ENCODE measurements at places on chromosomes 1 and 21.

GRCh38 chr1:213899413-213899812 lies 88.4 kb upstream of the PROX1 start:
- DNase-seq = no peak

DNA sequence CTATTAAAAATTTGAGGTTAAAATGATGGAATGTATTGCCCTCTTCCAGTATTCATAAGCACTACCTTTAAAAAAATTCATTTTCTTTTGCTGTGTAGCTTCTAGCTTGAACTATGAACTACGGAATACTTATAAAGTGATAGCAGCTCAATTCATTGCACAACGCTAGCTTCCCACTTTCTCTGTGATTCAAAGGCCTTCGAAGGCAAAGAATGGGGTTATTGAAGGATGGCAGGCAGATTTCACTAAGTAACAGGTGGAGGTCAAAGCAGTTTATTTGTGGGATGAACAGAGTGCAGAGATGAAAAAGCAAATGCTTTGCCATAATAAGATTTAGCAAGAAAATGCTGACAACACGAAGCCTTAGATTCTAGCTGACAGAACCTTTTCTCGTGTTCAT lies 290.6 kb downstream of the NFIA start:
- DNase-seq = no peak

DNA sequence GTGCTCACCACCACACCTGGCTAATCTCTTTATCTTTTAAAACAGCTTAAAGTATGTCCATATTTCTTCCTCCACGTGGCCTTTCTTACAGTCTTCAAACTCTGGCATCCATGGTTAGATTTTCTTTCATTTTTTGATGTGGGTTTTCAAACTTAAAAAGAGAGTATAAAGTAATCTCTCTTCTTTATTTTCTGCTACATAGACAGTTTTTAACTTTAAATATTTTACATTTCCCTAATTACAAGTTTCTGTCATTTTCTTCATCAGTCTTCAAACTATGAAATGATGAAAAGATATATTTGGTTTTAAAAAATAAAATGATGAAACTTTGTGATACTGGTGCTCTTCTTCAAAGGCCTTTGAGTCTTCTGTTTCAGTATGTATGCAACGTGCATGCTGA lies 143.5 kb upstream of the ESRRG start:
- no peak for DNase-seq

GRCh38 chr21:15462092-15462491 lies 267.7 kb upstream of the USP25 start:
- no peak for DNase-seq

GRCh38 chr1:56774067-56774609 lies 45.1 kb downstream of the FYB2 start:
- no peak for DNase-seq

DNA sequence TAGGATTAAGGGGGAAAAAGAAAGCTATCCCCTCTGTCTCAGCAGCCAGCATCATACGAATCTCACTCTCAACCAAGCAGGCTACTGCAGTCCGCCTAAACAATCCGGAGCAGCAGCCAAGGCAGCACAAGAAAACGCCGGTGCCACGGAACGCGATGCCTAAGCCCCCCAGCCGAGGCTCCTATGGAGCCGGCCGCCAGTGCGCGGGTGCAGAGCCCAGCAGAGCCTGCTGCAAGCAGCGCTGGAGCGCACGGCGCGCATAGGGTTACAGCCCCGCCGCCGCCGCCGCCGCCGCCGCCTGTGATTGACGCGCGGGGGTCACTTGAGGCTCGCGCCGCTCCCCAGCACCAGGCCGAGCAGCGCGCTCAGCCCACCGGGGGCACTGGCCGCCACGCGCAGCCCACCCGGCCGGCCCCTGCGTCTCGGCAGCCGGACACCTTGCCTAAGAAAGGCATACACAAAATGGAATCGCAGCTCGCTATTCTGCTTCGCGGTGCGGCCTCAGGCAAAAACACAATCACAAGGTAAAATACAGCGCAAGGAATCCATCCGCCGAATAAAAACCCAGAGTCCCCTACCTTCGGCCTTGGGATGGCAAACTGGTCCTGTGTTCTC lies 780 bp downstream of the HIVEP3 start:
- peak; percentile 37 for DNase-seq

DNA sequence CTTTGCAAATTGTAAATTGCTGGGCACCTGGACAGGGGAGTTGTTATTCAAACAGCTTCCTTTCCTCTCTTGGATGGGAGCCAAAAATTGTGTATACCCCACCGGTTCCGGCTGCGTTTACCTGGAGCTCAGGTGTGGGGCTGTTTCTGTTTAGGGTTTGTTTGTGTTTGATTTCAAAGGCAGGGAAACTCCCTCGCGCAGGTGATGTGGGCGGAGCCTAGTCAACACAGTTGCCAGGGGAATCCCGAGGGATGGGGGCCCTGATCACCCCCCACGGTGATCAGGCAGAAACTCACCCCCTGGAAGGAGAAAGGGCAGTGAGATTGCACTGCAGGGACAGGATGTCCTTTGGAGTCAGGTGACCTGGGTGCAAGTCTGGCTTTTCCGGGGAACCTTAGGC lies 28.3 kb downstream of the CDCP2 start:
- DNase-seq = no peak

DNA sequence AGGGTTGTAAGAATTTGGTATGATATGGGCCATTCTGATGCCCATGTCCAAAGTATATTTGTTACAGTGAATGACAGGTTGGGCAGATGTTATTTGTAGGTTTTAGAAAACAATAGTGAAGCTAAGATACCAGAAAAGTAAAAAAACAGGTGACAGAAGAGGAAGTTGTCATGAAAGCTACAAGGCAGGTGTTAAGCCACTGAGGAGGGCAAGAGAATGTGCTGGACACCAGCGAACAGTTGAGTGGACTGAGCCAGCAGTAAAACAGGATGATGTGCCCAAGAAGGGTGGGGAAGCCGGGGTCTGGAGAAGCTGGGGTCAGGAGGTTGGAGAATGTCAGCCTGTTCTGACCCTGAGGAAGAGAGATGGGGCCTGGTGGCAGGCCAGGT lies 83.3 kb downstream of the DTL start:
- no peak for DNase-seq

GRCh38 chr1:27481994-27482620 lies 7.9 kb downstream of the WASF2 start:
- DNase-seq = no peak

DNA sequence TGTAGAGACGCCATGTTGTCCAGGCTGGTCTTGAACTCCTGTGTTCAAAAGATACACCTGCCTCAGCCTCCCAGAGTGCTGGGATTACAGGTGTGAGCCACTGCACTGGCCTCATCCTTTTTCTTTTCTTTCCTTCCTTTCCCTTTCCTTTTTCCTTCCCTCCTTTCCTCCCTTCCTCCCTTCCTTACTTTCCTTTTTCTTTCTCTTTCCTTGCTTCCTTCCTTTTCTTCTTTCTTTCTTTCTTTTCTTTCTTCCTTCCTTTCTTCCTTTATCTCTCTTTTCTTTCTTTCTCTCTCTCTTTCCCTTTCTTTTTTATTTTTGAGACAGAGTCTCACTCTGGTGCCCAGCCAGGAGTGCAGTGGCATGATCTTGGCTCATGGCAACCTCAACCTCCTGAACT lies 5.8 kb downstream of the FAM229A start:
- DNase-seq = no peak

- DNase-seq = no peak
Observed at GRCh38 chr1:84489766-84490165, 10.7 kb downstream of the RPF1 start.

GRCh38 chr1:10217748-10218441 lies 7.5 kb downstream of the KIF1B start:
- DNase-seq = peak; percentile 47

DNA sequence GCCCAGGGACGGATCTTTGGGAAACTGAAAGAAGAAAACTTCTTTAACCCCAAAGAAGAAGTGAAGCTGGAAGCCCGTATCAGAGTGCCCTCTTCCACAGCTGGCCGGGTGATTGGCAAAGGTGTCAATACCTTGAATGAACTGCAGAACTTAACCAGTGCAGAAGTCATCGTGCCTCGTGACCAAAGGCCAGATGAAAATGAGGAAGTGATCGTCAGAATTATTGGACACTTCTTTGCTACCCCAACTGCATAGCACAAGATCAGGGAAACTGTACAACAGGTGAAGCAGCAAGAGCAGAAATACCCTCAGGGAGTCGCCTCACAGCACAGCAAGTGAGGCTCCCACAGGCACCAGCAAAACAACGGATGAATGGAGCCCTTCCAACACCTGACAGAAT lies 114.0 kb downstream of the NBPF12 start:
- no peak for DNase-seq

DNA sequence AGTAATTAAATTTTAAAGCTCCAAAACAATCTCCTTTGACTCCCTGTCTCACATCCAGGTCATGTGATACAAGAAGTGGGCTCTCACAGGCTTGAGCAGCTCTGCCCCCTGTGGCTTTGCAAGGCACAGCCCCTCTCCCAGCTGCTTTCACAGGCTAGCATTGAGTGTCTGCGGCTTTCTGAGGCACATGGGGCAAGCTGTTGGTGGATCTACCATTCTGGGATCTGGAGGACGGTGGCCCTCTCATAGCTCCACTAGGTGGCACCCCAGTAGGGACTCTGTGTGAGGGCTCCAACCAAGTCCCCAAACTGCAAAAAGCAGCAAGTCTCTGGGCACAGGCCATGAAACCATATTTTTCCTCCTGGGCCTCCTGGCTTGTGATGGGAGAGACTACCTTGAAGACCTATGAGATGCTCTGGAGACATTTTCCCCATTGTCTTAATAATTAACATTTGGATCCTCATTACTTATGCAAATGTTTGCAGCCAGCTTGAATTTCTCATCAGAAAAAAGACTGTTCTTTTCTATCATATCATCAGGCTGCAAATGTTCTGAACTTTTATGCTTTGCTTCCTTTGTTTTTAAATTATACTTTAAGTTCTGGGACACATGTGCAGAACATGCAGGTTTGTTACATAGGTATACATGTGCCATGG lies 554.1 kb upstream of the OLFM3 start:
- peak; percentile 1 for DNase-seq

DNA sequence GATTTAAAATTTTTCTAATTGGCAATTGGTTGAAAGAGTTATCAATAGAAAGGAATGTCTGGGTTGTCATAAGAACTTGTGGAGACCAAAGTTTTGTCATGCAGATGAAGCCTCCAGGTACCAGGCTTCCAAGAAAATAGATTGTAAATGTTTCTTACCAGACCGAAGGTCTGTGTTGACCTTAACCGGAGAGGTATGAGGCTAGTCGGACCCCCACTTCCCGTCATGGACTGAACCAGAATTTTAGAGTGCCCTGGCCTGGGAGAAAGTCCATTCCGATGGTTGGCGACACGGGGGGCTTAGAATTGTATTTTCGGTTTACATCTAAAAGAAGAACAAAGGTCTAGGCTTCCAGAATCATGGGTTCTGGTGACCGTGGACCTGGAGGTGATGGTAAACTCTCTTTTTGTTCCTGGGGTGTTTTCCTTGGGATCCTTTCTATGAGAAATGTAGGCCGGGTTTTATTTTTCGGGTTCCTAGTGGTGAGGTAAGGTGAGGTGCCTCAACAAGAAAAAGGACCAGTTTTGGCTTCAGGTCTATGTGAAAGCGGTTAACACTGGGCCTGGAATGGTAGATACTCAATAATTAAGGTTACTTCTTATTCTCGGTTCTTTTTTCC lies 405 bp upstream of the UHMK1 start:
- DNase-seq = no peak

GRCh38 chr1:205270764-205271163 lies 43.0 kb downstream of the TMCC2 start:
- peak; percentile 33 for DNase-seq

DNA sequence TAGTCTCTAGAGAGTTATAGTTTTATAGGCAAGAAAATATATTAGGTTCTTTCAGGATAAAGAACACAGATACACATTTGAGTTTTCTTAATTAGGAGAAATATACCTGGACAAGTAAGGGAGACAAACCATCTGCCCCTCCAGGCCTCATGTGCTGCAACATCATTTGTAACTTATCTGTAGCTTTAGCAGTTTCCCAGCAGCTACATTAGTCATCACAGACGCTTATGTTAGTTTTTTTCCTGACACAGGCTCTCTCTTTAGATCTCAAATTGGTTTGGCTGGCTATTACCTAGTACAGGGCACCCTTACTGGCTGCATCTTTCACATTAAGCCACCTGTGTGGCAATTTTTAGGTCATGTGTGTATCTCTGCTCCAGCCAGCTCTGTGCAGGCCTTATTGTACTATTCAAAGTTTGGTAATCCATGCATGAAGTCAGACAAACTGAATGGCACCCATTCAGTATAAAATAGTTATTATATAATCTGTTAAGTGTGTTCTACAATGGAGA lies 25.9 kb downstream of the GNPAT start:
- no peak for DNase-seq

GRCh38 chr1:21337928-21338572 lies 47.8 kb upstream of the ECE1 start:
- no peak for DNase-seq

DNA sequence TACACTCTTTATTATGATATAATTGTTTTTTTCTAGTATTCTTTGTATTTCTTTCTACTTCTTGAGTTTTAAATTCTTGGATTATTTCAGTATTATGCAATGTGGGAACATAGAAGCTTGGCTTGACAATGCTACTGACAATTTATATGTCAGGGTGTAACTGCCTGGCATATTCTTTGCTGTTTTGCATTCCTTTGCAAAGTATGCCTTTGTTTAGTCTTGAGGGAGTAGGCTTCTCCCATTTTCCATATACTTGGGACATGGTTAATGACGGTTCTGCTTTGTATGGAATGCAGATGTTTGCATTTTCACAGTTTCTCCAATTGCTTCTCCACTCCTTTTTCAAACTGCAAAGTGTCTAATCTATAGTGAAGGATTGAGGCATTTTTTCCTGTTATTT lies 109.8 kb downstream of the HMCN1 start:
- peak; percentile 40 for DNase-seq

- DNase-seq = no peak
Observed at GRCh38 chr21:41222247-41223068, 54.5 kb downstream of the BACE2 start.

DNA sequence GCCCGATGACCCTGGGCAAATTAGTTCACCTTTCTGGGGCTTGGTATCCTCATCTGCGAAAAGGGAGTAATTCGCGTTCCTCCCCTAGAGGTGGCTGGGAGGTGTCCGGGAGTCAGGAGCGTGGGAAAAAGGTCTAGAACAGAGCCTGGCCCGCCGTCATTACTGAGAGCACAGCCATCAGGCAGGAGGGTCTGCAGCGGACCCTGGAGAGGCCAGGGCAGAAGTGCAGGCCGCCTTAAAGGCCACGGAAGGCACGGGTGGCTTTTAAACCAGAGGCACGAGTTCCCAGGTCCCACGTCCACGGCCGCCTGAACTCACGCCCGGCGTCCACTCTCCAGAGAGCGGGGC lies 850 bp downstream of the PANK4 start:
- DNase-seq = no peak

GRCh38 chr1:99659755-99660210 lies 13.9 kb downstream of the PALMD start:
- DNase-seq = no peak

GRCh38 chr1:6811583-6811982 lies 26.3 kb downstream of the CAMTA1 start:
- DNase-seq = no peak

- no peak for DNase-seq
Observed at GRCh38 chr1:205571747-205572146, 60.1 kb downstream of the ELK4 start.

DNA sequence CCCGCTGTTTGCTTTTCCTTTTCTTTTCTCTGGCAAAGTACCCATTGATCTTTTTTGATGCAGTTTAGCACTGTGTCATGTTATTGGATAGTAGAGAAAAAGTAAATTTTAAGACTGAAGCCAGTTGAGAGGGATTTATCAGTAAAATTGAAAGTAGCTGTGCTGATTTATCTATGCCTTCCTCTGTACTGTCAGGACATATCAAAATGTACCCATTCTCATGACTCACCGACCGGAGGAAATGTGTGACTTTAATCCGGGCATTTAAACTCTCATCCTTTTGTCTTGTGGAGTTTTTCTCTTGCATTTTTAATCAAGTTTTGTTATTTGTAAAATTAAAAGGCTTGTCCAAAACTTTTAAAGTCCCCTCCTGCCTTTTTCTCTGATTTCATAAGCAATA lies 276.6 kb upstream of the FMN2 start:
- DNase-seq = no peak

Data from fibroblast of skin of right quadriceps (primary cell).